ENCODE measurements at places on chromosomes 11 and 22.
A peak's percentile ranks its signal among the peaks of the same experiment; 100 is the strongest.

DNA sequence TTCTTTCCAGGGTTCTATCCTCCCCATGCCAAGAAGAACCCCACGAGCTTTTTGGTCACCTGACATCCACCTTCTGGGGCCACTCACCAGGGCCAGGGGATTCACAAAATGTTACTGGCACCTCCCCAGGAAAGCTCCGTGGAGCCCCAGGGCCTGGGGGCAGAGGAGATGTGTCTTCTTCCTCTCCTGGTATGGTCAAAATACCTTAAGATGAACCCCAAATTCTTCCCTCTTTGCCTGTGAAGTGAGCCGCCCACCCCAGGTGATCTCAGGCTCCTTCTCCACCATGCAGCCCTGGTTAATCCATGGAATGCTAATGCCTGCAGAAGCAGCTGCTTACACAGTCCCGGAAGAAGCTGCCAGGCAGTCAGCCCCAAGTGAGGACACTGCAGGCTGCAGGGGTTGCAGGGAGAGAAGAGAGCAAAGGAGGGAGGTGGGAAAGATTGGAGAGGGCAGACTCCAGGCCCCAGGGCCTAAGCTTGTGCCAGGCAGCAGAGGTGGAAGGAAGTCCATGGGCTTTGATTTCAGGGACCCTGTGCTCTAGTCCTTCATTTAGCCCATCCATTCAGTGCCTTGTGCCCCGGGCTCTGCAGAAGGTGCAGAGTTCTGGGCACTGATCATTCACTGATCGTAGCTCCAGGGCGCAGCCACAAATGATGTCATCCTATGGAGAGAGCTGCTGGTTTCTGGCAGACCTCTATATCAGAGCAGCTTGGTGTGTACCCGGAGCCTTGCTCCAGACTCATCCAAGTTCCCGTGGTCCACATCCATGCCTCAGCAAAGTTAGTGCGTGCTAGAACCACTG is 127.9 kb upstream of the NECTIN1 start:
- DNase-seq, result no peak

- DNase-seq, result no peak
These were observed 276.2 kb downstream of the METTL15 start for GRCh38 chr11:28384418-28384817.

DNA sequence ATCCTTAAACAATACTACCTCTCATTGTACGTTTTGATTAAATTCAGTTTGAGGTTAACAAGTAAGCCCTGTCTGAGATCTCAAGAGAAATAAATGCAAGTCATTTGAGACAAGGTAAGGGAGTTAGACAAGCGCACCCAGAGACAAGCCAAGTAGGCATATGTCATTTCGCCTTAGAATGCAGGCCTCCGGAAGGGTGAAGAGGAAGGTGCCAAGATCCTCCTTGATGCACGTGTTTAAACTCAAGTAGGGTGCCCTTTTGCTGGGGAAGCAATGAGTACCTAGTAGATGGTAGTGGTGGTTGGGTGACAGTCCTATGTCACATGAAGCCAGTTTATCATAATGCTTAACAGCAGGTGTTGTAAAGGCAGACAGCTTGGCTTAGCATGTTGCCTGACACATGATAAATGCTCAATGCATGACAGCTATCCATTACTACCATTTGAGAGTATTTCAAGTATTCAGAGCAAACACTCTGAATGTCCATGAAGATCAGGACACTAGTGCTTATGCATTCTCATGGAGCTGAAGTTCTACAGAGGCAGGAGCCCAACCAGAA is 415.9 kb downstream of the TMEM135 start:
- no peak for DNase-seq

DNA sequence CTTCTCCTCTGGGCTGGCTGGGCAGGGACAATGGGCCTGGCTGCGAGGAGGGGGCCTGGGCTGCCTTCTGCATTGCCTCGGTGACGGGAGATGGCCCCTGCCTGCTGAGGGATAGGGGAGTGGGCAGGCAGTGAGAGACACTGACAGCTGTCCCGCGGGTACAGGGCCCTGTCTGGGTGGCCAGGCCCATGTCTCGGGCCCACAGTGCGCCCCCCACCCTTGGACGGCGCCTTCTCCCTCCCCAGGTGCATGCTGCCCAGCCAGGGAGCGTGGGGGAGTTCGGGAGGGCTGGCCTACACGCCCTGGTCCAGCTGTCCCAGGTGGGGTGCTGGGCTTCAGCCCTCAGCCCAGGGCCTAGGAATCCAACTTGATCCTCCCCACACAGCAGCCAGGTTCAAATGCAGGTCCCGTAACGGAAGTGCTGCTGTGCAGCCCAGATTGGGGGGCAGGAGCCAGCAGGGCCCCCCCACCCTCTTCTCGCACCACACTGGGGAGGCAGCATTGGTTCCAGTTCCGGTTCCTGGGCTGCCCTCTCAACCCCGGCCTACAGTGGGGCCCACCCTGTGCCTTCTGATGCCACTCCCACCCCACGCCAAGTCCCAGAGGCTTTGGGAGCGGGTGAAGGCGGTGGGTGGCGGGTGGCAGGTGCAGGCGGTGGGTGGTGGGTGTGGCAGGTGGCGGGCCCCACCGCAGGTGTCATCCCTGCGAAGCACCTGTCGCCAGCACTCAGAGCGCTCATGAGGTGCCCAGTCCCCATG is 7.3 kb upstream of the TSSC4 start:
- DNase-seq, result no peak

DNA sequence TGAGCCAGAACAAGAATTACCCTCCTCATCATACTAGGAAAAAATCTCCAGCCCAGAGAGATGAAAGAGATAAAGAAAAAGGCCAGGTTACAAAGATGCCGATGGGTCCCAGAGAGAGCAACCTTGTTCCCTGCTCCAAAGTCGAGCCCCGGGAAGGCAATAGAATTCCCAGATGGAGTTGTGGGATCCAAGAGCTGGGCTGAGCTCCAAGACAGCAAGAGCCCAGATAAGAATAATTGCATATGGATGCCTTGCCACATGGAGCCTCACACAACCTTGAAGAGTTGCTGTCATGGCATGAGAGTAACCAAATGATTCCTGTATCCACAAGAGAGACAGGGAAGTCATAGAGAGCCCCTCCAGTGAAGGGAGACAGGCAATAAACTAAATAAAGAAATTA is 30.9 kb downstream of the IL10RA start:
- DNase-seq, result no peak

DNA sequence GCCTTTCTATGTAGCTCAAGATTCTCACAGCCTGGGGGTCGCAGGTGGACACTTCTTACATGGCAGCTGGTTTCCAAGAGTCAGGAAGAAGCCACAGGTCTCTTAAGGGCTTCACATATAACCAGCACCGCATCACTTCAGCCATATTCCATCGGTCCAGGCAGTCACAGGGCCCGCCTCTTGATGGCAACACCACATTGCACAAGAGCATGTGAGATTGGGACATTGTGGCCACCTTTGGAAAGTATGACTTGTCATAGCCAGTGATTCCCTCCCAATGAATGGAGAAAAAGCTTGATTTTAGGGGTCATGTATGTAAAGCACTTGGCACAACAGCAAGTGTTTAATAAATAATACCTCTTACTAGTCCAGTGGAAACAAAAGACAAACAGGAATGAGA is 98.3 kb downstream of the NCAM1 start:
- DNase-seq, result no peak

GRCh38 chr22:19242699-19243098 is 48.8 kb downstream of the CLTCL1 start:
- DNase-seq, result no peak

DNA sequence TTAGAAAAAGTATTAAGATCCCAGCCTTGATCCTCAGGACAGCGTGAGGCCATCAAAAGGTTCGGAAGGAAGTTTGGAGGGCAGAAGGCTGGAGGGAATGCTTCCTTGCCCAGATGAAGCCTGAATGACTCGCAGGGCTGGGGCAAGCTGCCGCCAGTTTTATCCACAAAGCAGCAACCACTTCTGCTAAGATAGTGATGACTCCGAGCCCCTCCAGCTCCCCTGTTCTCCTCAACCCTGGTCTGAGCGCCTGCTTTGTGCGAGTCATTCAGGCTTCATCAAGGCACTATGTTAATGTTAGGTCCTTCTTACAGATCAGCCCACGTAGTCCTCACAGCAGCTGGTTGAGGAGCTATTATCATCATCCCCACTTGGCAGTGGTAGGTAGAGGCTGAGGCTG is 158.8 kb downstream of the COMMD9 start:
- DNase-seq, result no peak

DNA sequence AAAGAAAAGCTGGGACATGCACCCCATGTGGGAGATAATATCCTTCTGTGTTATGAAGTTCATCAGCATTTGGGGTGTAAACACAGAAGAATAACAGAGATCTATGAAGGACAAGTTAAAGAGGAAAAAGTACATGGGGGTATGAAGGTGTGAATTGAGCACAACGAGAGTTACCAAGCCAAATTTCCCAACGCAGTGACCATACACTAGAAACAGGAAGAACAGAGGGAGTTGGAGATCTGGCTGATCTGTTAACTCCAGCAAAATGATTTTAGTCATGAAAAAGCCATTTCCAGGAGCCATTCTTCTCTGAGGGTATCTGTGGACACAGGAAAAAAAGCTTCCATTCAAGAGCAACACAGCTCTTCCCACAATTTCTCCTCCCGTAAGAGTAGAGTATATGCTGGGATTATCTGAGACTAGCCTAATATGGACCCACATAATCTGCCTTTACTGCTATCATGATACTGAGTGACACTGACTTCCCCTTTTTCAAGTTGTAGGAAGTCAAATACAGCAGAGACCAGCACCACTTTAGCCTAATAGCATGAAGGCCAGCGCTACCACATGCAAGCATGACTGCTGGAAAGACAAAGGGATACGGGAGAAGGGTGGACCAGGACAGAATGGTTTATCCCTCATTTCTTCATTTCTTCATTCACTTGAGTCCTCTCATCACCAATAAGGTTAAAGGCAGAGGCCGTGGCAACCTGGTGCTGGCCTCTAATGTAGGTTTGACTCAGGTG is 19.6 kb upstream of the OR8D2 start:
- DNase-seq, result no peak

- DNase-seq, result no peak
These were observed 350.0 kb upstream of the NCAM1 start for GRCh38 chr11:112610996-112611750.

GRCh38 chr11:102552447-102553194 is 22.1 kb upstream of the MMP7 start:
- no peak for DNase-seq

- peak; percentile 79 for DNase-seq
These were observed 132.8 kb upstream of the PITPNB start for GRCh38 chr22:28051787-28052356.

DNA sequence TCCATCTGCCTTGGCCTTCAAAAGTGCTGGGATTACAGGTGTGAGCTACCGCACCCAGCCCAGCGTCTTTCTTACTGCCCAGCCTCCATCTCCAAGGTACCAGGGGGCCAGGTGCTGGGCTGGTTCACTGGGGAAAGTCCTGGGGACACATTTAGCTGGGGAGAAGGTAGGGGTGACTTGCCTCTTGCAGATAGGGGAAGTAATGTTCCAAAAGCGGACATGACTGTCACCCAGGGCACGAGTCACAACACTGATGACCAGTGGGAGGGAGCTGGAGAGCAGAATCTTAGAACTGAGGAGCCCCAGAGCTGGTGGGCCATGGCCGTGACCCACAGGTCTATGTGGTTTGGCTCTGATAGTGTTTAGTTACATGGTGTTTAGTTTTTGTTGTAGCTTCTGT is 2.4 kb upstream of the SLC15A3 start:
- no peak for DNase-seq

DNA sequence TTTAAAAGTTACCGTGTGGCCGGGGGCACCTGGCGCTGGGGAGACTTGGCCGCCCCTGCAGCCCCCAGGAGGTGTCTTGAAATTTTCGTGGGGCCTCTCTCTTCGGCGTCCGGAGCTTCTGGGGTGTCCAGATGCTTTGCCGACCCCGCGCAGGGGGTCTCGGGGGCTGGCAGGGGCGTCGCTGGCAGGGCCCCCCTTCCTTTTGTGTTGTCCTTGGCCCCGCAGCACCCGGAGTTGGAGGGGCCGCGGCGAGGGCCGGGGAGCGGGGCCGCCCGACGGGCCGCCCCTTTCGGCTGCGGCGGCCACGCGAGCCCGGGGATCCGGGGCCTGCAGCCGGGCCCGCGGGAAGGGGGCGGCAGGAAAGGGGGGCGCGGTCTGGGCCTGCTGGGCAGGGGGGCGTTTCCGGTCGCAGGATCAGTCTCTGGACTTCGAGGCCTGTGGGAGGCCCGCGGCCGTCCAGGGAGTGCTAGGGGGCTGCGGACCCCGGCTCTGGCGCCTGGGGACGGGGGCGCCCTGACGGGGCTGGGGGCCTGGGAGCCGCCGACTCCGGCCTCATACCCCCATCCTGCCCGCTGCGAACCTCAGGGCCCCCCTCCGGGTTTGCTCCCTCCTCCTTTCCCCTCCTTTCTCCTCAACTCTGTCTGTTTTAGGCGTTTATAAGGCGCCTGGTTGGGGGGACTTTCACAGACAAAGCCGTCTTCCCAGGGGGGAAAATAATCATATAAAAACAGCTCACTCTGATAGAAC is 869 bp downstream of the ZC3H7B start:
- peak; percentile 53 for DNase-seq

DNA sequence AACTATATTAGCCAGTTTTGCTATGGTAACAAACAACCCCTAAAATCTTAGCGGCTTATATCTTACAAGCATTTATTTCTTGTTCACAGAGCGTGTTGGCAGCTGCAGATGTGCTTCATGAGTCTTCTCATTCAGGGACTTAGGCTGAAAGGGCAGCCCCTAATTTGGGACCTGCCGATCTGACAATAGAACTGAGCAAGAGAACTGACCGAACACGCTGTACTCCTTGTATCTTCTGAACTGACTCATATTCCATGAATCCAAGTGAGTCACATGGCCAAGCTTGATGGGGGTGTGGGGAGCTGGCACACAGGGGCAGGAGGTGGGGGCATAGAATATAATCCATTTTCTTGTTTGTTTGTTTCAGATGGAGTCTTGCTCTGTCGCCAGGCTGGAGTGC is 481.7 kb upstream of the CADM1 start:
- no peak for DNase-seq

DNA sequence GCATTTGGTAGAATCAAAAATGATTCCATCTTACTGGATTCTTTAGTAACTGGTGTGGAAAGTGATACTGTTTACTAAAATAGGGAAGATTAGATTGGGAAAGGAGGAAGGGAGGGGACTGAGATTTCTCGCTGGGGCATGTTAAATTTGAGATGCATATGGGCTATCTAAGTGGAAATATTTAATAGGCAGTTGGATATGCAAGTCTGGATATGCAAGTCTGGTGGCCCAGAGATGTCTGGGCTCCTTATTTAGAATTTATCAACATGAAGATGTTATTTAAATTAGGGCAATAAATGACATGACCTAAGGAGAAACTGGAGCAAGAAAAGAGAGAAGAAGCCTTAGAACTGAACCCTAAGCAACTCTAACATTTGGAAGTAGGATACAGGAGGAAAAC is 17.0 kb upstream of the TBCEL start:
- DNase-seq, result no peak

All from endothelial cell (in vitro differentiated cells).